CD4-positive, alpha-beta T cell treated with Interferon alpha-2 for 1 hour (primary cell): ENCODE measurements at places on chromosomes 7 and 10.

- peak; percentile 72 for DNase-seq
Observed at GRCh38 chr7:107167483-107168232, 1.1 kb upstream of the HBP1 start.

GRCh38 chr10:91689731-91690168 is 56.9 kb upstream of the PPP1R3C start:
- DNase-seq, result no peak

GRCh38 chr7:35505066-35505465 is 189.9 kb downstream of the HERPUD2 start:
- DNase-seq, result no peak

GRCh38 chr7:44811093-44811492 is 14.6 kb downstream of the PPIA start:
- DNase-seq, result no peak

- no peak for DNase-seq
Observed at GRCh38 chr10:4758256-4758655, 67.8 kb upstream of the AKR1E2 start.

- no peak for DNase-seq
Observed at GRCh38 chr7:2640482-2640830, 8.7 kb downstream of the TTYH3 start.

DNA sequence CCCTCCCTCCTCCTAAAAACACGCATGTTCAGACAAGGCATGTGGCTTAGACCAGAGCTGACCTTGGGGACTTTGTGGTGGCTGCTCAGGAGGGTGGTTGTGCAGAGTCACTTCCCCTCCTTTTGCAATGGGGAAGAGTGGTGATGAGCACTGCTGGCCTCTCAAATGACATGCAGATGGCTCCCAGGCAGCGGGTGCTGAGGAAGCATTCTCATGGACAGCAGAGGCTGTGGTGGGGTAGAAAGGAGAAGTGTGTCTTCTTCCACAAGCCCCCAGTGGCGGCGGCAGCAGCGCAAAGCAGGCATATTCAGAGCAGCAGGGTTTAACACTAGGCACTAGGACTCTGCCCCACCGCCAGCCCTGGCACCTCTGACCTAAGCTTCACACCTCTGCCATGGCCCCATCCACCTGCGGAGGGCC is 105.9 kb upstream of the ANLN start:
- peak; percentile 78 for DNase-seq

DNA sequence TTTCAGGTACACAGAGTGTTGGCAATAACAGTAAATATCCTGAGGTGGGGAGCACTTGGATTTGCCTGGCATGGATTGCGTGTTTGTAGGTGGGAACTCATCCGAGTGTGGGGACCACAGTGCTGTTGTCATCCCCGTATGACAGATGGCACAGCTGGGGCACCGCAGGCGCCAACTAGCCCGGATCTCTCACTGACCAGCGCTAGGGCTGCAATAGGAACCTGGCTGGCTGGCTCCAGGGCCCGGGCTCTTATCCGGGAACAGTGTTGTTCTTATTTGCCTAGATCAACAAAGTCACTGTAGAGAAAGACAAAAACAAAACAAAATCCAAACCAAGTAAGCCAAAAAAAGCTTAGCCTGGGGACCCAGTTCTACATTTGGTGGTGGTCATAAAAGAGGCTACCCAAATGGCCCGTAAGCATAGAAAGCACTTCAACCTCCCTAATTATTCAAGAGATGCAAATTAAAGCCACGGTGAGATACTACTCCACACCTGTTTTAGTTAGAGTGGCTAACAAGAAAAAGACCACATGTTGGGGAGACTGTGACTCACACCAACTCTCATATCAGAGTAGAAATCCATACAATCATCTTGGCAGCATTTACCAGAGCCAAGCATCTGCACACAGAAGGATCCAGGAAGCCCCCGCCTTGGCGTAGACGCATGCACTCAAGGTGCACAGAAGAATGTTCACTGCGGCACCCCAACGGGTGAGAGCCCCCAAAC is 27.2 kb upstream of the PFKFB3 start:
- DNase-seq, result no peak

DNA sequence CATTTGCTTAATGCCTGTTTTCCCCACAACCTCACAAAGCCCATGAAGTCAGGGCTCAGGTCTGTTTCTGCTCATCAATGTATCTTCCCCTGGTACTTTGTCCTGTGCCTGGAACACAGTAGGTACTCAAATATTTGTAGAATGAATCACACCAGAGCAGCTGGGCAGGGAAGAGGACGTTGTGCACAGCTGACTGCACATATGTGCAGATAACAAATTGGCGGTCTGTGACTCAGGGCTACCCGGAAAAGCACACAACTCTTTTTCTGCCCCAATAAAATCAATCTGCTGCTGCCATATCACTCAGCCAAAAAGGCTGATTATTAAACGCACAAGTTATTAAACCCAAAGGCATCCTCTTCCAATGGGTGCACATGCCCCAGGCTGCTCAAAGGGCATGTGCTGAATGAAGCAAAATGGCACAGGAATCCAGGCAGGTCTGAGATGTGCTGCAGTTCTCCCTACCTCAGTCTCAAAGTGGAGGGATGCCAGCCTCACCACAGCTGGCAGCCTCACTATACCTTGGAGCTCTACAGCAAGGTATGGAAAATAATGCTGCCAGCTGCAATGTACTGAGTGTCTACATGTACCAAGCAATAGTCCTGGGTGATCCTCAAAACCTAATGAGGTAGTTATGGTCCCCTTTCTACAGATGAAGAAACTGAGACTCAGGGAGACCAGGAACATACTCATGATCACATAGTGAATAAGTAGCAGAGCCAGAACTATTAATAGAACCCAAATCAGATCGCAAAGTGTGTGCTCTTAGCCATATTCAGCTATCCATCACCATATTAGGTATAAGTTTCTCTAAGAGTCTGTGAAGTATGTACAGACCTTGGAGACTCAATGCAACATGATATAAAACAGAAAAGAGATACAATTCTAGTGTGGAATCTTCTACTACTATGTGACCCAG is 43.4 kb downstream of the SORBS1 start:
- DNase-seq, result no peak

- peak; percentile 70 for DNase-seq
Observed at GRCh38 chr7:2100278-2101208, 132.2 kb downstream of the MAD1L1 start.

GRCh38 chr7:95435422-95435780 is 573 bp upstream of the PON2 start:
- DNase-seq, result peak; percentile 3

- DNase-seq, result no peak
Observed at GRCh38 chr7:121337398-121337797, 8.6 kb downstream of the WNT16 start.

- DNase-seq, result peak; percentile 83
Observed at GRCh38 chr10:5775685-5776084, 37.5 kb downstream of the GDI2 start.

DNA sequence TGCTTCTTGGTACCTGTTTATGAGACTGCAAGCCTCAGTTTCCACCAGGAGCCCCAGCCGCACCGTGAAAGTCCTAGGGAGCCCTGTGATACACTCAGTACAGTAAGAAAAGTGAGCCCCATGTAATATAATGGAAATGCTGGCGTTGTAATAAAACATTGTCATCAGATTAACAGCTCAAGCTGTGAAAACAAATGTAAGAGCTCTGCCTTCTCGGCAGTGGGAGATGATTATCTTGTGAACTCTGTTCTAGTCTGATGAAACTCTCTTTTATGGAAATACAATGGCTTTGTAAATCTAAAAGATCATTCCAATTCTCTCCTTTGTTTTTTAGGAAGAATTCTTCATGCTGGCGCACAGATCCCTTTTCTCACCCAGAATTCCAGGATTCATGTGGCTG is 299.9 kb downstream of the ABCA13 start:
- no peak for DNase-seq

- DNase-seq, result peak; percentile 68
Observed at GRCh38 chr7:152435384-152436110, at the start of gene KMT2C. Gene KMT2C (minus strand): TSS chr7:152436003. CDS start chr7:152435786, 217 bp downstream.

DNA sequence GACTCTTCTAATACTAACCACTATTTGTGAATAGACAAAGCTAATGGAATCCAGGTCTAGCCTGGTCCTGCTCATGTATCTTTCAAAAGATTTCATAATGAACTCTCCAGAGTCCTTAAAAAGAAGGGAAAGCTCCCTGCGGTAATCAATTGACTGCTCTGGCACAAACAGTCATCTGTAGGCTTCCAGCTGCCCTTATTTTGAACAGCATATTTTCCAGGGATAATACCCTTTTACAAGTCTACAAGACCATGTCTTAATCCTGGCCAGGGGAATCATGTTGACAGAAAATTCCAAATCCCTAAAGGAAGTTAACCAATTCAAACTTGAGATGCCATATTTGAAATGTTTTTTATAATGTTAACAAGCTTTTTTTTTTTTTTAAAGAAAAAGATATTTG is 34.6 kb downstream of the ADAM12 start:
- no peak for DNase-seq

DNA sequence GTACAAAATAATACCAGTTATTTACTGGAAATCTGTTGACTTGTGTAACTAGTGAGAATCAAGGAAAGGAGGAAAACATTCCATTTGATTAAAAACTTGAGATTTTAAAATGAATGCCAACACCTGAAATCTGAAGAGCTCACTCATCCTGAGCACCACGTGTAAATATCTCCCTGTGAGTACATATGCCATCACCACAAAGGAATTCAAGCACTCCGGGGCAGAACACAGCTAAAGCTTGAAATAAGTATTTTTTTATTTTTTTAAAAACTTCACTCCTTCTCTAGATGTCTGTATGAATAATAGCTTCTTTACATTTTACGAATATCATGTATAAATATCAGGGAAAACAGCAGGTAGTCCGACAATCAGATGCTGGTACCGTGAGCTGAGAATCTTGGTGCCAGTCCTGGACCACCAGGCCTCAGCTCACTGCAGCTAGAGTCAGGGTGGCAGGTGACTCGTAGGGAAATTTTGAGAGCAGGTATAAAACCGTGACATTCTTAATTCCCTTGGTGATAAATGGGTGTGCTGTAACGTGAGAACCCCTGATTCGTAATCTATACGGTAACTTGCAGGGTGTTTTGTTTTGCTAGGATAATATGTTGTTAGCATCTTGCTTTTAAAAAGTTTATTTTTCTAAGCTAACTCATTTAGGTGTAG is 12.7 kb downstream of the LMTK2 start:
- no peak for DNase-seq
